Breast epithelium (tissue), 4 donors: ENCODE measurements at places on chromosomes 2 and 18. TPM values are rescaled to one million over a fixed set of nuclear protein-coding genes. Genes with fewer than 3 reads are reported as not detected.

GRCh38 chr18:59057969-59058368 lies 81.7 kb upstream of the SEC11C start:
- no peaks in the 10 kb centered on the region for H3K36me3 ChIP-seq
- no peaks in the 10 kb centered on the region for H3K4me1 ChIP-seq
- H3K27me3 ChIP-seq = no peaks in the 10 kb centered on the region
- H3K27ac ChIP-seq = no peak overlapping the region
- no peak for DNase-seq
- no peak overlapping the region for H3K4me3 ChIP-seq

DNA sequence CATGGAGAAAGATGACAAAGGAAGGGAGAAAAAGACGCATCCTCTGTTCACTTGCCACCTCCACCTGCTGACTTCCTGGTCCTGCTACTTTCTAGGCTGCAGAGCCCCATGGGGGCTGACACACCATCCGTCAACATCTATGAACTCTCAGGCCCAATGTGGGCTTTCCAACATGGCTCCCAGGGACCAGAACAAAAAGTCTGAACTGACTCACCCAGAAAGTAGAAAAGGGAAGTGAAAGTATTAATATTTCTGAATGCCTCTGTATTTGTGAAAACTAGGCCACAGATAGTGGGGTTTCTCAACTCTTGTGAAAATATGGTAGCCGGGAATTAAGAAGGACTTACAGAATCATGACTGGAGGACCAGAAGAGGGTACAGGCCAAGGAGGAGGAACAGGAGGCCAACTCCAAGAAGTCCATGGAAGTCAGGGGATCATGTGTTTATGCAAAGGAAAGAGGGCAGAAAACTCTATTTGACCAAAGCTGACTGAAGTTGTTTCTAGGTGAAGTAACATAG lies 123.1 kb upstream of the CAB39 start:
- H3K36me3 ChIP-seq = no peaks in the 10 kb centered on the region
- no peaks in the 10 kb centered on the region for H3K4me1 ChIP-seq
- H3K4me3 ChIP-seq = no peak overlapping the region
- H3K27ac ChIP-seq = no peak overlapping the region
- DNase-seq = no peak

DNA sequence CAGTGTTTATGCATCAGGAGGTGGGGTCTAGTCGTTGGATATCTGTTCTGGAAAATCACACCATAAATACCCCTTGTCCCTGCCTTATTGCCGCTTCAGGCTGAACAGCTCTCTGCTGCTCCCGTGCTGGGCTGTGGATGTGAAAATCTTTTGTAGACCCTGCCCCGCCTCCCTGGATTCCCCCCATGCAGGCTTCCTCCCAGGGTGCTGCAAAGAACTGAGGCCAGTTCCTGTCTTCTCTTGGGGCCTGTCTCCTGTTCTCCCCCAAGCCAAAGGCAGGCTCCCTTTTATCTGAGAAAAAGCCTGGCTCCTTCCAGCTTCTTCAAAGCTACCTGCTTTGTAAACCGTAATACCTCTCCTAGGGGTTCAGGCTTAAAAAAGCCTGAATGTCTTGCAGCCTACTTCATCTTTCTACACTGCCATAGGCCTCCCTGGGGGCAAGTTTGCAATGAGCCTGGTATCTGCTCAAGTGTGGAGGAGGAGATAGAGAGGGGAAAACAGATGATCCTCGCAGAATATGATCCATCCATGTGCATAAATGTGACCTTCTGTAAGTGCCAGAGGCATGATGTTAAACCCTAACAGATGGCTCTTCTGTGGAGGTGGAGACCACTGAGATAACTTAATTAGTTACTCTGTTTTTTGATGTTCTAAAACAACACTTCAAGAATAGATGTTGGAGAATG lies 55.3 kb downstream of the VWA3B start:
- H3K4me3 ChIP-seq = no peak overlapping the region
- H3K27ac ChIP-seq = no peak overlapping the region
- no peaks in the 10 kb centered on the region for H3K27me3 ChIP-seq
- DNase-seq = no peak

DNA sequence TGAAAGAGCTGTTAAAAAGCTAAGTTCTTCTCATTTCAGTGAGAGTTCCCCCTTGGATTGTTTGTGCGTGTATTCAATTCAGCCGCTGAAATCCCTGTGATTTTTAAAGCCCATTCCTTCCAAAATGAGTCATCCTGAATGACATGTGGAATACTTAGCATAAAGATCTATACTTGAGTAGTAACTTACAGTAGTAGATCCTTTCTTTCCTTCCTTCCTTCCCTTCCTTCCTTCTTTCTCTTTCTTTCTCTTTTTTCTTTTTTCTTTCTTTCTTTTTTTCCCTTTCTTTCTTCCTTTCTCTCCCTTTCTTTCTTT lies 18.2 kb upstream of the SOX11 start:
- H3K27me3 ChIP-seq = peaks cover 20% of the 10 kb centered on the region
- H3K27ac ChIP-seq = no peak overlapping the region
- no peak for DNase-seq
- H3K36me3 ChIP-seq = no peaks in the 10 kb centered on the region
- peak overlapping the region; percentile 44 for H3K4me3 ChIP-seq

DNA sequence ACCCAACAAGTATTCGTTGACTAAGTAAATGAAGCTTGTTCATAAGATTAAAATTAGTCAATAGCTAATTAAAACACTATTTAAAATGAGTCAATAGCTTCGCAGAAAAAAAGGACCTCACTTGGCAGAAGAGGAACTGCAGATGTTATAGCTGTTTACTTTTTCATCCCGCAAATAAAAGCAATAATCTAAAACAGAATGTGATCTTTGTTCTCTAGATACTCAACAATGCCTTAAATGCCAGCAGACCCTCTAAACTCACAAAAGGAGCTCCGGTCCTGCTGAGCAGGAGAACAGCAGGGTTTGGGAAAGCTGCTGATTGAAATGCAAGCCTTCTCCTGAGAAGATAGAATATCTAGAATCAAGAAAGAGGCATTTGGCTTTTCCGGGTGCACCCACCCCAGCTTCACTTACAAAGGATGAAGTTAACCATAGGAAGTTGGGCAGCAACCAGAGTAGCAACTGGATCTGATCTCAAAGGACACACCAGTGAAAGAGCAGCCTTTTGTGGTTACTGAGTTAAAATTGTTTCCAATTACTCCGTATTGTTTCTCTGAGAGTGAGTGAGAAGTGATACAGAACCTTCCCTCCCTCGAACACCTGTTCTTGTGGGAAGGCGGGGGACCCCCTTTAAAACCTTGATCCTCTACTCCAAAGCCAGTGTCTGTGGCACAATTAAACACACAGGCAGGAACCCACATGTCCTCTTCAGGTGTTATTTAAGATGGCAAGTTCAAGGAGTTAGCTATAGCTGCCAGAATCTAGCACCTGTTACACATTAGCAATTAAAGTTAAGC lies 6.8 kb downstream of the CCBE1 start:
- no peak for DNase-seq
- H3K36me3 ChIP-seq = no peaks in the 10 kb centered on the region
- peaks cover 4% of the 10 kb centered on the region for H3K27me3 ChIP-seq

- H3K27ac ChIP-seq = no peak overlapping the region
- no peaks in the 10 kb centered on the region for H3K27me3 ChIP-seq
- H3K4me3 ChIP-seq = no peak overlapping the region
- no peak for DNase-seq
- H3K4me1 ChIP-seq = no peaks in the 10 kb centered on the region
- H3K36me3 ChIP-seq = no peaks in the 10 kb centered on the region
Observed at GRCh38 chr2:141496810-141497209, 634.0 kb downstream of the LRP1B start.

- no peaks in the 10 kb centered on the region for H3K27me3 ChIP-seq
- H3K27ac ChIP-seq = no peak overlapping the region
- H3K4me3 ChIP-seq = no peak overlapping the region
- no peaks in the 10 kb centered on the region for H3K4me1 ChIP-seq
- H3K36me3 ChIP-seq = peaks cover 20% of the 10 kb centered on the region
Observed at GRCh38 chr2:241092677-241093076, 9.4 kb downstream of the MTERF4 start.

DNA sequence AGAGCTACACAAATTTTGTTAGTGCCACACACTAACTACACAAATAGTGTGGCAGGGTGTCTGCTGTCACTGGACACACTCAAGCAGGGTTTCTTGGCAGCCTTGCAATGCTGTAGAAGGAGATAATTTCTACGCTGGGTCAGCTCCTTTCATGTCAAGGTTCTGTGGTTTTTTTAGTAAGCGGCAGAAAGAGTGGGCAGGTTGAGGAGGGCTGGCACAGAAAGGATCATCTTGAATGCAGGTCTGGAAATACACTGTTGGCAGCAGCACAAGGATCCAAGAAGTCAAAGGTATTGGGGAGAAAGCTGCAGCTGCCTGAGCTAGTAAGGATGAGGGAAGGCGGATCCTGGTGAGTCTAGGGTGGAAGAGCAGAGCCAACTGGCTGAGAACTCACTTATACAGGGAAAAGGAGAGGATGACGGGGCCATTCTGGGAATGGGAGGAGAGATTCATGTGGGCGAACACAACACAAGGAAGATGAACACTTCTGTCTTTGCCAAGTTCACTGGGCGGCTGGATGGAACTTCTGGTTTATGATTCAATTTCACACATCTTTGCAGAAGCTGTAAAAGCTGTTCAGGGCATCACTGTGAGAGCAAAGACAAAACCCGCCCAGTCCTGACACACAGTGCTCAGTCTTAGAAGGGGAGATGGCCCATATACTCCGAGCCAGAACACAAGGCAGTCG lies 16.9 kb upstream of the CYRIA start:
- no peaks in the 10 kb centered on the region for H3K27me3 ChIP-seq
- peak; percentile 68 for DNase-seq
- H3K4me1 ChIP-seq = no peaks in the 10 kb centered on the region
- H3K36me3 ChIP-seq = no peaks in the 10 kb centered on the region
- H3K27ac ChIP-seq = peak overlapping the region; percentile 82

- H3K27me3 ChIP-seq = no peaks in the 10 kb centered on the region
- no peaks in the 10 kb centered on the region for H3K36me3 ChIP-seq
- DNase-seq = no peak
- no peak overlapping the region for H3K27ac ChIP-seq
- no peaks in the 10 kb centered on the region for H3K4me1 ChIP-seq
Observed at GRCh38 chr18:9477509-9477908, 2.2 kb downstream of the RALBP1 start.

DNA sequence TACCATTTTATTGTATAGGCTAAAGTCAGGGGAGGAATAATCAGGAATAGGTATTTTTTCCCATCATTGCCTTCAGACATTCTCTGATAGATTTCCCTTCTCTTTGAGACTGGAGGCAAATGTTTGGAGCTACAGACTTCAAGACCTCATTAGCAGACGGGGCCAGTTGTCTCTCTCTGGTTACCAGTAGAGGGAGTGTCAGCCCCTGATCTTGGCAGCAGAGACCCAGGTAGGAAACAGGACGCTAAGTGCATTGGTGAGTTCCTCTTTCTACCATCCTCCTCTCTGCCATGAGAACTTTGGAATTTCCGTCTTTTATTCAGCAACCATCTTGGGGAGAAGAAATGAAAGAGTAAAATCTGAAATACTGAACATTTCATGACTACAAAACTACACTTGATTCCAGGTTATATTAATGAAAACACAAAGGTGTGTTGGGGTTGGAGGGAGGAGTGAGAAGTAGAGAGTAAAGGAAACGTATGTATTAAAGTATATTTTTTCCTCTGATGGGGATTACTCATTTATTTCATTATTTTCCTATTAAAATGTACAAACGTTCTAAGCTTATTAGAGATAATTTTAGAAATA lies 186.2 kb upstream of the GCFC2 start:
- H3K27me3 ChIP-seq = no peaks in the 10 kb centered on the region
- no peaks in the 10 kb centered on the region for H3K36me3 ChIP-seq
- H3K27ac ChIP-seq = no peak overlapping the region
- H3K4me1 ChIP-seq = no peaks in the 10 kb centered on the region
- H3K4me3 ChIP-seq = no peak overlapping the region

DNA sequence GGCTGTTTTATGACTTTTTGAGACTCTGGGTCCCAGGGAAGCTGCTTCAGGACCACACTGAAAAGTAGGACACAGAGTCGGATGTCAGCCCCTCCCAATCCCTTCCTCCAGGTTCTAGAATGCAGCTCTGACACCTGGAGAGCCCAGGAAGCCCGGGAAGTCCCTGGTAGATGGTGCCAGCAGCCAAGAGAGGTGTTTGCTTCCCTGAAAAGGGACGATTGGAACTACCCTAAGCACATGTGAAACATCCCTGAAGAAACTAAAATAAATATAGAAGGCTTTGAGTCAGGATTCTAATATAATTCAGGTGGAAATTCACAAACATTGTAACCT lies 163.2 kb upstream of the CYRIA start:
- no peak overlapping the region for H3K4me3 ChIP-seq
- no peak overlapping the region for H3K27ac ChIP-seq
- no peaks in the 10 kb centered on the region for H3K4me1 ChIP-seq
- no peaks in the 10 kb centered on the region for H3K27me3 ChIP-seq
- DNase-seq = no peak
- H3K36me3 ChIP-seq = no peaks in the 10 kb centered on the region

GRCh38 chr18:47343291-47343690 lies 91.8 kb upstream of the SKOR2 start:
- no peak for DNase-seq
- no peak overlapping the region for H3K27ac ChIP-seq
- no peak overlapping the region for H3K4me3 ChIP-seq

- no peak overlapping the region for H3K27ac ChIP-seq
- H3K4me1 ChIP-seq = peaks cover 14% of the 10 kb centered on the region
- DNase-seq = no peak
Observed at GRCh38 chr2:96822786-96823185, 6.7 kb downstream of the CNNM3 start.

GRCh38 chr2:209307161-209308001 lies 116.5 kb upstream of the MAP2 start:
- no peaks in the 10 kb centered on the region for H3K4me1 ChIP-seq
- H3K27ac ChIP-seq = no peak overlapping the region
- no peak for DNase-seq
- H3K36me3 ChIP-seq = no peaks in the 10 kb centered on the region

- DNase-seq = no peak
- no peak overlapping the region for H3K4me3 ChIP-seq
- H3K4me1 ChIP-seq = no peaks in the 10 kb centered on the region
- H3K27ac ChIP-seq = peak overlapping the region; percentile 78
- no peaks in the 10 kb centered on the region for H3K36me3 ChIP-seq
- no peaks in the 10 kb centered on the region for H3K27me3 ChIP-seq
Observed at GRCh38 chr2:55862246-55862645, 61.3 kb downstream of the EFEMP1 start.

SERPINB12 gene
- total RNA-seq = not detected

HOXD9 gene
- total RNA-seq = 17.0 TPM

GRB14 gene
- 13.1 TPM for total RNA-seq

KCNE4 gene
- 5.0 TPM for total RNA-seq

VAMP8 gene
- total RNA-seq = 55.7 TPM

HOXD12 gene
- total RNA-seq = not detected

CDCA7 gene
- 3.2 TPM for total RNA-seq

C1GALT1C1L gene
- 2.0 TPM for total RNA-seq

G6PC2 gene
- total RNA-seq = not detected

DLX1 gene
- not detected for total RNA-seq

LDLRAD4 gene
- 42.9 TPM for total RNA-seq

PAX3 gene
- total RNA-seq = 2.9 TPM

MEIS1 gene
- 37.9 TPM for total RNA-seq
